ENCODE measurements at places on chromosomes 7 and 10.

DNA sequence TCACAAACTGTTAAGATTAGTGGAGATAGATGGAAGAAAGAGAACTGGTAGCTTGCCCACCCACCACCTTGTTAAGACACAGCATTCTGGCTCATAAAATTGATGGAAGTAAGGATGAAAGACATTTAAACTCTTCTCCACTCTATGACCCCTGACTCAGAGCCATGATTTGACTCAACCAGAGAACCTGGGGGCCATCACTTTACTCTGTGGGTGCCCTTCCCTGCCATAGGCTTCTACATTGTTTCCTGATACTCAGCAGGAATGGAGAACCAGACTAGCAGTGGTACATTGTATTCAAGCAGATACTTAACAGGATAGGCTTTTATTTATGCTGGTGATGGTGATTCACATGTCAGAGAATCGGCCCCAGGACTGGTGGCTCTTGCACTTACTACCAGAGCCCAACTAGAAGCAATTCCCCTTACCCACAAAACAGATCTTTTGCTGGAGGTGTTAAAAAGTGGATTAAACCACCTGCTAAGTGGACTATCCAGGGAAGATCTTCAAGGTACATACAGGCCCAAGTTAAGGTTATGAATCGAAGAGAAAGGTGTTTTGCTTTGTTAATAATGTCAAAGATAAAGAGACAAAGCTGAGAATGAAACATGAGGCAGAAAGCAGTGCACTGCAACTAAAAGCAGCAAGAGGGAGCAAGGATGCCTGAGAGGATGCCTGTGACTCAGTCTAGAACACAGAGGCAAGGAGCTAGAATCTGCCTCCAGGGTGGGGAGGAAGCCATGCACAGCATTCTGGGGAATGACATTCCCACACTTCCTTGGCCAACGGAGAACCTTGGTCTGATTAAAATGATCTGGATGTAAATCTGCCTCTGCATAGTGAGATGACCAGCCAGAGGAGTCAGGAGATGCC, 36.0 kb upstream of the GLI3 start:
- DNase-seq = no peak

DNA sequence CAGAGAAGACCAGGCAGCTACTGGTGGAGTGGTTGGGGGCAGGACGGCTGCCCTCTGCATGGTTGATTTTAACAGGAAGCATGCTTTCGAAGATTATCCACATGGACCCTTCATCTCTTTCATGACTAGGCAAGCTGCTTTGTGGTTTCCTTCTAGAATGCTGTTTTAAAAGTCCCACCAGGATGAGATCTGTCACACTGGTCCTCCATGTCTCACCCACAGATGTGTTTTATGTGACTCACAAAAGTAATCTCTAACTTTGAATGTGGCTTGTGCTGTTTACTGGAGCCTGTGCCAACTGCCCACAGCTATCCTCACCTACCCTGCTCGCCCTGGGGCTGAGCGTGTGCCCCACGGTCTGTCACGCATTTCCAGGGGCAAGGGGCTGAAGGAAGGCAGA, 188.8 kb downstream of the GFRA1 start:
- DNase-seq = no peak

DNA sequence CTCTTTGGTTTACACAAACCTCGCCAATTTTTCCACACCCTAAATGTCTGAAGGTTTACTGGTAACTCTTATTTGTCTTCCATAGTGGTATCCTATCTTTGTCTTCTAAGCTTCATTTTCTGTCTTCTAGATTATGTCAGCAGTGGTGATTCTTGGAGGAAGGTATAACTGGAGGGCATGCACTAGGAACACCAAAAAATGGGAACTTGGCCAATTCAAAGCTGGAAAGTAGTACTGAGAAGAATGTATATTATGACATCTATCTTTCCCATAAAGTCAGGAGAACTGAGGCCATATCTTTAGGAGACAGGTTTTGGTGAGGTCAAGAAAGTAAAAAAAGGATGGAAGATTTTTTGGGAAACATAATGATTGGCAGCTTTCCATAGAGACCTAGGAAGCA, 113.3 kb downstream of the CPEB3 start:
- DNase-seq = no peak

DNA sequence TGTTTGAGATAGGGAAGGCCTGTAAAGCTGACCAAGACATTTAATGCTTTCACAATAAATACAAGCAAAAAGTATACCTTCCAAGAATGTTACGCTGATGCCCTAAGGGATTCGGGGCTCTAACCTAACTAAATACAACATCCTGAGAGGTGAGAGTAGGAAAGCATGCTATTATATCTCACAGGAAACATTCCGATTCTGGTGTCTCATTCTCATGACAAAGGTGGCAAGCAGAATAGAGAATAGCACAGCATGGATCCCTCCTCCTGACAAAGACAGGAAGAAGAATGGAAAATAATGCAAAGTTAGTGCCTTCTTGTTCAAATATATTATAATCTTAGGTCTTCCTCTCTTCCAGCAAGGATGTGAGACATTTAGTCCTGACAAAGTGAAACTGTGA, 504.3 kb downstream of the TFEC start:
- DNase-seq = no peak

DNA sequence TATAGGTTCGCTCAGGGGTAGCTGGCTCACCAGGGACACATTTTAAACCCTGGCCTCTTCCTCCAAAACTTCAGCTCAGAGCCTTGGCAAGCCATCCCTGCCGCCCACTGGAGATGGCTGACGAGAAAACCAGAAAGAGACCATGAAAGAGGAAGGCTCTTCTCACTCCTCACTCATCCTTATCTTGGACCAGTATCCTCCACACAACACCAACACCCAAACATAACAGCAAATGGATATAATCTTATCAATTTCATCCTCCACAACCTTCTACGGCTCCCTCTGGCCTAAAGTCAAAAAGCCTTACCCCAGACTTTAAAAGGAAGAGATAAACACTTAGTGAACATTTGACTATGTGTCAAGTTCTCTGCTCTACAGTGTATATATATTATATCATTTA, 26.9 kb downstream of the DLG5 start:
- no peak for DNase-seq

DNA sequence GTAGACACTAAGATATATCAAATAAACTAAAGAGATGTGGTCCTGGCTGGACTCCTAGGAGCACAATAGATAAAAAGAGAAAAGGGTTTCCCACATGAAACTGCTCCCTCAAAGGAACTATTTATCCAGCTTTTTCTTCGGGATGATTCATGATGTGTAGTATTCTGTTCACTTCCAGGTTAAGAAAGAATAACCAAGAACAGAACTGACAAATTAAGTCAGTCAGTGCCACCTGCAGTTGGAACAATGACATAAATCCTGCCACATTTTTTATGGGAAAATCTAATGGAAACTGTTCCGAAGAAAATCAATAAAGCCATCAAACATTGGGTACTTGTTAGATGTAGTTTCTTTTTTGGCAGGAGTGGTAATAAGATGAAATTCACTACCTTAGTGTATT, 87.1 kb downstream of the POLR1F start:
- no peak for DNase-seq

DNA sequence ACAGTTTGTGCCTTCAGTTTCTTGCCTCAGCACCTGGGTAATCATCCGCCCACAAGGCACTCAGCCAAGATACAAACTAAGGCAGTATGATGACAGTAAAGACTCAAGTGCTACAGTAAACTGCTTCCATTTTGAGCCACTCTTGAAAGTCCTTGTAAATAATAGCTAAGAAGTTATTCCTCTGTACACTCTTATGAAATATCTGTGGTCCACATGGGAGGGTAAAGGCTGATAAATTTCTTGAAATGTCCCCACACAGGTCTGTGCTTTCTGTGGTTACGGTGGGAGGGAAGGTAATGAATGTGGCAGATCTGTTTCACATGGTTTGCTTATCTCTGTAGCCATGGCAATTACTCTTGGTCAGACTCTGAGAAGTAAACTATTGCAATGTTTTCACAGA, 551.0 kb upstream of the ZWINT start:
- DNase-seq = no peak

- no peak for DNase-seq
Observed at GRCh38 chr10:78178940-78179339, 145.3 kb downstream of the RPS24 start.

GRCh38 chr7:16543456-16543855, 16.8 kb downstream of the LRRC72 start:
- no peak for DNase-seq

- no peak for DNase-seq
Observed at GRCh38 chr10:126904516-126904817, 761 bp upstream of the DOCK1 start.

DNA sequence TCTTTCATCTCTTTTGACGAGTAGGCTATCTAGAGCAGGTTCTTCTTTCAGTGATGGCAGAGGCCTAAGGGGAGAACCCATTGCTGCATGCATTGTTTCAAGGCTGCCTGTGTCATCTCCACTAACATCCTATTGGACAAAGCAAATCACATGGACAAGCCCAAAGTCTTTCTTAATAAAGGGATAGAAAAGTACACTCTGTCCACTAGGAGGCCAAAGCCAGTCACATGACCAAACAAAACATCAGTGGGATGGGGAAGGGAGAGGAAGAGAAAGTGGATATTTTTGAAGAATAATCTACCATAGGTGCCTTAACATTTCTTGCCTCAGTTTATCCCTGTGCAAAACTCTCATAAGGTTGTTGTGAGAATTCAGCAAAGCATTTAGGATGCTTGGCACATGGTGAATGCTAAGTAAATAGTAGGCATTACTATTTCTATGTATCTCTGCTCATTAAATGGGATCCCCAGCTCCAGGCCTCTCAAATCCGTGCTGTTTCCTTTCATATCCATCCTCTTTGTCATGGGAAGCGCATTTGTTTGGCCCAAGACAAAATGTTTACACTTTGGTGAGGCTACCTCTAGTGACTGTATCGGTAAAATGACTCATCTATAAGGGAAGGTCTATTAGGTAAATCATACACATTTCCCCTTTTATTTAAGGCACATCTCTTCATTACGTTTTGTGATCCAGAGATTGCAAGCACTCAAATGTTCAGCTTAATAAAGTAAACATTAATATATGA, 16.7 kb upstream of the CADPS2 start:
- DNase-seq = no peak

DNA sequence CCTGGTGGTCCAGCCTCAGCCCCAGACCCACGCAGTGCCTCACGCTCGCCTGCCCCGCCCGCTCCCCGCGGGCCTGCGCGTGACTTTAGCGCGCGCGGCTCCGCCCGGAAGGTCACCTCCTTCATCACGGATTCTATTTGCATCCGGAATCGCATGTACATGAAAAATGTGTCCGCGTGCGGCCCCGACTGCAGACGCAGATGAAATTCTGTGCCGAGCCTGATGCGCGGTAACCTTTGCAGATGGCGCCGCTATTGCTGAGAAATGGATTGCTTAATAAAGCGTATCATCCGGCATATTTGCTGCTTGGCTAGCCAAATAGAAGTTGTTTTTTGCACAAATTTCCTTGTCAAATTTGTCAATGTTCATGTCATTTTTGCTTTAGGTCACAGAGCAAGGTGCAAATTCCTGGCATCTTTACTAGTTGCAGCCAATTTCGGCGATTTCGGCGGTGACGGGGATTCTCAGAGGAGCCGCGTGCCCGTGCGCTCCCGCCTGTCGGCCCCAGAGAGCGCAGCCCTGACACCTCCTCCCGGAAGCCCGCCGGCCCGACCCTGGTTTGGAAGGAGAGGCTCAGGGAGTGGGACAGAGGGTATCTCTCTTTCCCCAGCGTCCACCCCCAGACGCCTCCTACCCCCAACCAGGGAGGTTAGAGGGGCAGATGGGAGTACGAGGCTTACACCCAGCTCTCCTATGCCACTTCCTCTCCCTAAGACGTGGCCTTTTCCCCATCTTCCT, 85.9 kb upstream of the PAX2 start:
- no peak for DNase-seq

DNA sequence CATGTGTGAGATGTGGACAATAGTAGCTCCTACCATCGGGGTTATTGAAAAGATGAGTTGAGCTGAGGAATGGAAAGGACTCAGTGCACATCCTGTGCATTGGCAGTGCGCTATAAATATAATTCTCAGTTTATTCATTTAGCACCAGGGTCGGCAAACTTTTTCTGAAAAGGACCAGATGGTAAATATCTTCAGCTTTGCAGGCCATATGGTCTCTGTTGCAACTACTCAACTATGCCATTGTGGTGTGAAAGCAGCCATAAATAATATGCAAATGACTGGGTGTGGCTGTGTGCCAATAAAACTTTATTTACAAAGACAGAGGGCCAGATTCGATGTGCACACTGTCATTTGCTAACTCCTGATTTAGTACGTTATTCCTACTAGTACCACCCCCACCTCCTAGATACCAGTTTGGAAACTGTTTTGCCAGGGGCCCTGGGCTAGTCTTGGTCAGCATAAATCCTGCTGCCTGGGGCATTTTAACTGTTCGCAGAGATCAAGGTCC, 422.9 kb upstream of the MKI67 start:
- DNase-seq = no peak

DNA sequence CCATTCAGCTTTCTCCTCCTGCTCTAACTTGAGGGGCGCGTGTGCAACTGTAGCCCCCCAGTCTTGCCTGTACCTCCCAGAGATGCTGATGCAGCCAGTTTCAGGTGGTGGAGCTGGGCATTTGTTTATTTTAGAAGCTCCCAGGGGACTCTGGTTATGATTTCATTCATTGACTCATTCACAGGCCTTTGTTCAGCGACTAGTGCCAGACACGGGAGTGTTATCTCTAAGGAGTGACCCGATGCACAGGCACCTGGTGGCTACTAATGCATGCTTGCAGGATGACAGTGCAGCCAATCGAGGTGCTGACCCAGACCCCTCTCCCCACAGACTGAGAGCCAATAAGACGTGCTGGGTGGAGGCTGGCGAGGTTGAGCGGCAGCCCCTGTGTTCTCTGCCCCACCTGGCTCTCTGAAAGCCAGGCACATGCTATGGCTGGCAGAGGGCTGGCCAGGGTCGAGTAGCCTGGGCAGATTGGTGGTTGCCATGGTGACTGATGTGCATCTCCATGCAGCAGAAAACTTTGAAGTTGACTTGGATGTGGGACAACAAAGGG, 19.7 kb upstream of the SLC18A2 start:
- DNase-seq = no peak

DNA sequence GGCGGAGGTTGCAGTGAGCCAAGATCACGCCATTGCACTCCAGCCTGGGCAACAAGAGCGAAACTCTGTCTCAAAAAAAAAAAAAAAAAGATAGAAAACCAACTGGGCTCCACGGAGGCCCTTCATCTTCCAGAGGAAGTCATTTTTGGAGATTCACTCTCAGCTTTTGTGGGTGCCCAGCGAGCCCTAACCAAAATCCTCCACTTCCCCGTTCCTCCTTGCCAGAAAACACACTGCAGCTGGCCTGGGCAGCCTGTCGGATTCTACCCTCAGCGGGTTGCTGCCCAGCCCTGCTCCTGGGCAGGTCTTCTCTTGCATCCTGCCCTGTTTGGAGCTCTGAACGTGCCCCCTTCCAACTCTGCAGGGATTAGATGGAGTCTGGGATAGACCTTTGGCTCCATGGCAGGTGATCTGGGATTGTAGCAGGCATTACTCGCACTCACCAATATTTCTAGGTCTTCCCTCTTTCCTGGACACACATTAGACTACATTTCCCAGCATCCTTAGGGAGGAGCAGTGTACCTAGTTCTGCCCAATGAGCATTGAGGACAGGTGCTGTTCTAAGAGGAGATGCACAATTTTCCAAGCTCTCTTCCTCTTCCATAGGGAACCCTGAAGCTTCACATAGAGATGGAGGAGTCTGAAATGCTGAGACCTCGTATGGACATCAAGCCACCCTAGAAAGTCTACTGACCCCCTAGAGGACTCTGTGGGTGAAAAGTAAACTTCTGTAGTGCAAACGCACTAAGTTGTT, 4.6 kb downstream of the GRID2IP start:
- no peak for DNase-seq

GRCh38 chr10:12332572-12333379, 16.6 kb upstream of the CAMK1D start:
- DNase-seq = no peak

- no peak for DNase-seq
Observed at GRCh38 chr7:28243861-28244260, 63.3 kb upstream of the JAZF1 start.
